Fibroblast of gingiva (primary cell): ENCODE measurements at places on chromosomes 4 and X.

DNA sequence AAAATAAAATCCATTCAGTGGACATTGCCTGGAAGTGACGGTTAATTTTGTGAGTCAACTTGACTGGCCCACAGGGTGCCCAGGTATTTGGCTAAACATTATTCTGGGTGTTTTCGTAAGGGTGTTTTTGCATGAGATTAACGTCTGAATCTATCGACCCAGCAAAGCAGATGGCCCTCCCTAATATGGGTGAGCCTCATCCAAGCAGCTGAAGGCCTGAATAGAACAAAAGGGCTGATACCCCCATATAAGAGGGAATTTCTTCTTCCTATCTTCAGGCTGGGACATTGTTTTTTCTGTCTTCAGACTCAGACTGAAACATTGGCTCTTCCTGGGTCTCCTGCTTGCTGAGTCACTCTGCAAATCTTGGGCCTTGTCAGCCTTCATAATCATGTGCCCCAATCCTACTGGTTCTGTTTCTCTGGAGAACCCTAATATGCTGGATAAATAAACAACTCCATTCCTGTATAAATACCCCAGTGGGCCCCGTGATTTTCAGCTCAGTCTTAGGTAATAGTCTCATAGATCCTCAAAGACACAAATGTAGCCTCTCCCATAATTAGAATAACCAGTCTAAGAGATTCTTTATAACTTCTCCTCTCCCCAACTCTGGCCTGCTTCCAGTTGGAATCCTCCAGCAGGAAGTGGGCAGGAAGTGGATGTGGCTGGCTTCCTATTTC lies 33.1 kb upstream of the DDX3X start:
- peak; percentile 75 for DNase-seq

- DNase-seq, result no peak
Measured at GRCh38 chr4:139015948-139016471, 429 bp downstream of the NOCT start.

GRCh38 chrX:129737916-129738315 lies 863 bp upstream of the XPNPEP2 start:
- peak; percentile 68 for DNase-seq

DNA sequence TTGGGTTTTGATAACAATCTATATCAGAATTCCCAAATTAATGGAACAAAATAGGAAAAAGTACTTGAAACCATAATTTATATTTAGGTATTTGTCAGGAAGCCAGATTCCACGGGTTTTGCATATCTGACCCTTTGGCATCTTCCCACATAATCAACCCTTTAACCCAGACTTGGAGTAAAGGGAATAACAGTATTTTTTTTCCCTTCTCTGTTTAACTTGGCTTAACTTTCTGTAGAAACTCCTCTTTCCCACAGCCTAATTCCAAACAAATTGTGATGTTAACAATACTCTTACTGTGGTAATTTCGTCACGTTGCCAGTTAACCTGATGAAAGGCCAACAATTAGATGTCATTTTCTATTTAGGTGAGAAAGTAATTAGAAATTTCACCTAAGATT lies 49.4 kb upstream of the GUCY1A1 start:
- DNase-seq, result no peak

DNA sequence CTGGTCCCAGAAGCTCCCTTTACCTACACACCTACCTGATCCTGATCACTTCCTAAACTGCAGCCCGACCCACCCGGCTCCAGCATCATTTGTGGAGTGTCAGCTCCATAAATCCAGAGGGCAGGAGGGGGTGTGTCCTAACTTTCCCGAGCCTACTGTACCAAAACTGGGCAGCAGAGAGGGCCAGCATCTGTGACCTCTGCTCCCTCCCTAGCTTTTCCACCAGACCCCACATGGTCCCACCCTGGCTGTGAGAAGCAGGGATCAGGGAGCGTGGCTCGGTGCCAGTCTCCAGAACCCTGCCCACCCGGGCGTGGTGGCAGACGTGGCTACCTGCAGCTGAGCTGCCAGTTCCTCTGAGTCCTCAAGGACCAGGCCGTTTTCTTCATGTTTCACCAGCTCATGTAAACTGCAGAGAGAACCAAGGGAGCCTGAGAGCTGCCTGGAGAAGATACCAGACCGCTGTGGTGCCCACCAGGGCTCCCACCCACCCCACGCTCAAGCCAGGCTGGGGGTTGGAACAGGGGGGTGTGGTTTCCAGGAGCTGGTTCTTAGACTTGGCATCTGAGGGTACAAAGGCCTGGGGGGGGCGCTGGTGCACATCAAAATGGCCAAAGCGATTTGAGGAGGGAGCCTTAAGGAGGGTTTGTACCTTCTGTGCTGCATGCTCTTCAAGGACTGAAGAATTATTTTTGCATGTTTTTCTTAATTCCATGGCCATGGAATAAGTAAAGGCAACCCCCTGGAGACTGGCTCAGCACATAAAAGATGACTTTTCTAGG lies 76.7 kb upstream of the DRD5 start:
- no peak for DNase-seq

- DNase-seq, result peak; percentile 42
Measured at GRCh38 chrX:22192419-22193060, 80.2 kb upstream of the CBLL2 start.

DNA sequence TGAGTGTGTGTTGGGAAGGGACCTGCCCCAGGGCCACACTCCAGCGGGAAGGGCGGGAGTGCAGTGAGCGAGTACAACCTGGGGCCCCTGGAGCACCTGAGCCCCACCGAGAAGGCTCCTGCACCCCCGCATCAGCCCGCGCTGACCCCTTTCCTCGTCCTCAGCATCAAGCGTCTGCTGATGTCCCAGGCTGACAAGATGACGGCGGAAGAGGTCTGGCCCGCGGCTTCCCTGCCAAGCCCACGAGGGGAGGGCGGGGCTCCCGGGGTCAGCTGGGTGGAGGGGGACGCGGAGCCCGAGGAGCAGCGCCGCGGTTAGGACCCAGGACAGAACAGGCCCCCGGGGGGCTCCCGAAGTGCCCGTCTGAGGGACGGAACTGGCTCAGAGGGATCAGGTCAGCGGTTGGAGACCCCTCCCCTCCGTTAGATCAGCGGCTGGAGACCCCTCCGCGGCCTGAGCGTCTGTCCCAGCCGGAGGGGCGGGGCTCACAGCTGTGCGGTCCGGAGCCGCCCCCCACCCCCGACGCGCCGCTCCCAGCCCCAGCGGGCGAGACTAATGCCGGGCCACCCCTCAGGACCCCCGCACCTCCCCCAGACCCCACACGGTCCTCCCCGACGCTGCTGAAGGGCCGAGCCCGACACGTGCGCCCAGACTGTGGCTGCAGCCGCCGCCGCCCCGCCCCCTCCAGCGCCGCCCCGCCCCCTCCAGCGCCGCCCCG lies 6.7 kb downstream of the MYL5 start:
- no peak for DNase-seq

DNA sequence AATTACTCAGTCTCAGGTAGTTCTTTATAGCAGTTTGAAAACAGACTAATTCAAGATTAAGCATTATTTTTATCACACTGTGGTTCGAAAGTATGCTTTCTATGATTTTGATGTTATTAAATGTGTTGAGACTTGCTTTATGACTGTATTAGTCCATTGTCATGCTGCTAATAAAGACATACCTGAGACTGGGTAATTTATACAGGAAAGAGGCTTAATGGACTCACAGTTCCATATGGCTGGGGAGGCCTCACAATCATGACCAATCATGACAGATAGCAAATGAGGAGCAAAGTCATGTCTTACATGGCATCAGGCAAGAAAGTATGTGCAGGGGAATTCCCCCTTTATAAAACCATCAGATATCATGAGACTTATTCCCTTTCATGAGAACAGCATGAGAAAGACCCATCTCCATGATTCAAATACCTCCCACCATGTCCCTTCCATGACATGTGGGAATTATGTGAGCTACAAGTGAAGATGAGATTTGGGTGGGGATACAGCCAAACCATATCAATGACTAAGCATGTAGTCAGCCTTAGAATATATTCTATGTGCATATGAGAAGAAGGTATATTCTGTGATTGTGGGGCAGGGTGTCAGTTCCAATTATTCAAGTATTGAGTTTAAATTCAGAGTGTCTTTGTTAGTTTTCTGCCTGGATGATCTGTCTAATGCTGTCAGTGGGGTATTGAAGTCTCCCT lies 44.6 kb upstream of the UGT2A1 start:
- DNase-seq, result no peak
